CD4-positive, alpha-beta T cell treated with Interleukin-6 at 100 ng/mL for 8 hours (primary cell): ENCODE measurements at places on chromosomes 3 and 15.

DNA sequence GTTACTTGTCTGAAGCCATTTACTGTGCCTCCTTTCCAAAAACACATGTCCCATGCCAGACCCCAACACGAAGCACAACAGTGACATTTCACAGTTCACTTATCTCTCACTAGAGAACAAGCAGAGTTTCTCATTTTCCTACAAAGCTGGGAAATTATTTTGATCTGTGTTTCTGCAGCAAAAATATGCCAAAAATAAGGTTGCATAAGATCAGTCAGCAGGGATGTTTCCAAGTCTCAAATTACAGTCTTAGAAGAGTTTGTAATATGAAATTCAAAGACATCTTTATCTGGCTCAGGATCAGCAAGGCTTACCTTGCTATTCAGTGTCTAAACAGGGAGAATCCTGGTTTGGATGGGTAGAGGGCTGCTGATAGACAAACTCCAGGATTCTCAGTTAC, 75.5 kb downstream of the GJD2 start:
- DNase-seq = no peak

GRCh38 chr15:51048308-51048707, 46.4 kb downstream of the TNFAIP8L3 start:
- DNase-seq = no peak

DNA sequence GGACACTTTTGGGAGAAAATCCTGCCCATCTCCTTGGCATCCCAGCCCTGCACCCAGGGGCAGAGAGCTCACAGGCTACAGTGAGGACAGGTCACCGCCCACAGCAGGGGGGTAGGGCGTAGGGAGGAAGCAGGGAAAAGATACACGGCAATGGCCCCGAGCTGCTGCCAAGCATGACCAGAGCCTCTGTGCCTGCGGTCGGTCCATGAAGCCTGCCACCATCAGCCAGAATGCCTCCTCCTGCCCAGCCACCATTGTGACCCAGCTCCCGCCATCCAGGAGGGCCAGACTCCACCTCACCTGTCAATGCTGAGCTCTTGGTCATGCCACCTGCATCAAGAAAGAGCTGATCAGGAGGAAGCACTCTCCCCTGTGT, 230.7 kb downstream of the VPS13C start:
- no peak for DNase-seq

- peak; percentile 63 for DNase-seq
Measured at GRCh38 chr15:74541494-74542165, 610 bp downstream of the ARID3B start.

DNA sequence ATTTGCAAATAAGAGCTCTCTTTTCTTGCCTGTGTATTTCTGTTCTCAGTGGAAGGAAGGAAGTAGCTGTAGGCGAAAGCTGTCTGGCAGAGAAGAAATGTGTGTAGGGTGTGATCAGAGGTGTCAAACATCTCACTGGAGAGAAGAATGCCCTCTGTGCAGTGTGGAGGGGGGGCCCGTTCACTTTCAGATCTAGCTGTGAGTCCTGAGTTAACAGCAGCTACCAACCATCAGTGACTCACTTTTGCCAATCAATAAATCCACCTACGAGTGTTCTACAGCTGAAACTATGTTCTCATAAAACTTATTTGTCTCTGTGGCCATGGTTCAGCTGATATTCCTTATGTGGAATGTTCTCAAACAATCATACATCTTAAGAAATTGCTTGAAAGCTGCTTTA, 103.7 kb downstream of the FRMD4B start:
- DNase-seq = peak; percentile 21

DNA sequence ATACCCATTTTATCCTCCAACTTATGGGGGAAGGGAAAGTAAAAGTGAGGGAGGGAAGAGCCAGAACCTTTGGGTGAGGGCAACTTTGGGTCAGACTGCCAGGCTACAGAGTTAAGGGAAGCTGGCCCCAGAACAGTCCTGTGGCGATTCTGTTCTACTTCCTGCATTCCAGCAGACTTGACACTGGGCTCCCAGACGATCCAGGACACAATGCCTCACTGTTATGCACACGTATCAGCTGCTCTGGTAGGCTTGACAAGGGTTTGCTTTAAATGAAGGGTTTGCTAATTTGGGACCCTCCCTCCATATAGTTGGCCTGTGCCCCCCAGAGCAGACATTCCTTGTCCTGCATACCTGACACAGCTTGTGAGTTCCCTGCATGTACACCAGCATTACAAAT, 10.7 kb downstream of the GORASP1 start:
- no peak for DNase-seq

GRCh38 chr15:70185251-70185711, 87.6 kb upstream of the TLE3 start:
- no peak for DNase-seq
